ENCODE measurements at places on chromosomes 2 and 18.

GRCh38 chr18:28132084-28132483, 44.8 kb downstream of the CDH2 start:
- no peak for DNase-seq

DNA sequence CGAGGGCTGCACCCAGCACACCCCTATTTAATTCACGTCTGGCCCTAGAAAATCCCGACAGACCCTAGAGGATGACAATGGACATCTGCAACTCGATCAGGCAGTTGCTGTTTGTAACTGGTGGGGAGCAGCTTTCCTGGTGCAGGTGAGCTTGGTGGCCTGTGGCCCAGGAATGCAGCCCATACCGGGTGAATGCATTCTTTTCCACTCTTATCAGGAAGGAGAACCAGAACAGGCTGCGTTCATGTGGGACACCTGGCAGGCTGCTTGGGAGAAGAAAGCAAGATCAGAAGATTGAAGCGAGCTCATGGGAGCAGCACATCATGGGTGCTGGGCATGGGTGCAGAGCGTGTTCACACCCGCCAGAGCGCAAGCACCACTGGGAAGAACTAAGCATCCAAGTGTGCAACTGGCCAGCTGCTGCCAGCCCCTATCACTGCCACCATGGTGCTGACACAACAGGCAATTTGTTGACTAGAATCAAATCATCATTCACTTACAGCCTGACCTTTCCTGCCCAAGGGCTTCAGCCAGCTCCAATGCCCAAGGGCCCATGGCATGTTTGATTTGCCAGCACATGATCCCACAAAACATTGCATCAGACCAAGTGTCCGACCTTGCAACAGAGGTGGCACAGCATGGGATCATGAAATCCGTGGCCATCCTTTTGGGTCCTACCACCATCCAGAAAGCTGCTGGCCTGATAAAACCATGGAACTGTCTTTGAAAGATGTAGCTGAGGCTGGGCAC, 241.7 kb upstream of the ID2 start:
- peak; percentile 8 for DNase-seq

DNA sequence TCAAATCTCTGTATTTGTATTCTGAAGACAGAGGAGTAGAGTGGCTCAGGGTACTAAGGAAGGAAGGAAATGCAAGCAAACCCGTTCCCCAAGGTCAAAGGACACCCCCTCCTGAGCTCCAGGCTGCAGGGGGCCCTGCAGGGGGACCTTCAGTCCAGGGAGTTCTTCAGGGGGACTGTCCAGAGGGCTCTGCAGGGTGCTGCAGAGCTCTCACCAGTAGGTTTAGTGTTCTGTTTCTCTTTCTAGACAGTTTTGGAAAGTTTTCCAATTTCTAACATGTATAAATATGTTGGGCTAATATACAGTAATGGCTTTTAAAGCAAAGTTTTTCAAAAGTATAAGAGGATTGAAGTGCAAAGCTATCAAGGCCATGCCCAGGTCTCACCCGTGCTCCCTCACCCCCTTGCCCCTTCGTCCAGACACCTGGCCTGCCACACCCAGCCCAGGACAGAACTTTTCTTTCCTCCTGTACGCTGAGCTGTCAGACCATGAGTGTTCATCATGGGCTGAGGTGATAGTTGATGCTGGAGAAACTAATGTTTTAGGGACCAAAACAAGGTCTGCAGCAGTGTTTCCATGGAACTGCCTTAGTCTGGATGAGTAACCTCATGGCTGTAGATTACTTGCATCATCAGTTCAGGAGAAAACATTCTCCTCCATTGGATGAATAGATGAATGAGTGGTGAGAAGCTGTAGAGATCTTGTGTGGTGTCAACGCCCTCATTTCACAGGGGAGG, 134.2 kb downstream of the GLI2 start:
- DNase-seq, result no peak

DNA sequence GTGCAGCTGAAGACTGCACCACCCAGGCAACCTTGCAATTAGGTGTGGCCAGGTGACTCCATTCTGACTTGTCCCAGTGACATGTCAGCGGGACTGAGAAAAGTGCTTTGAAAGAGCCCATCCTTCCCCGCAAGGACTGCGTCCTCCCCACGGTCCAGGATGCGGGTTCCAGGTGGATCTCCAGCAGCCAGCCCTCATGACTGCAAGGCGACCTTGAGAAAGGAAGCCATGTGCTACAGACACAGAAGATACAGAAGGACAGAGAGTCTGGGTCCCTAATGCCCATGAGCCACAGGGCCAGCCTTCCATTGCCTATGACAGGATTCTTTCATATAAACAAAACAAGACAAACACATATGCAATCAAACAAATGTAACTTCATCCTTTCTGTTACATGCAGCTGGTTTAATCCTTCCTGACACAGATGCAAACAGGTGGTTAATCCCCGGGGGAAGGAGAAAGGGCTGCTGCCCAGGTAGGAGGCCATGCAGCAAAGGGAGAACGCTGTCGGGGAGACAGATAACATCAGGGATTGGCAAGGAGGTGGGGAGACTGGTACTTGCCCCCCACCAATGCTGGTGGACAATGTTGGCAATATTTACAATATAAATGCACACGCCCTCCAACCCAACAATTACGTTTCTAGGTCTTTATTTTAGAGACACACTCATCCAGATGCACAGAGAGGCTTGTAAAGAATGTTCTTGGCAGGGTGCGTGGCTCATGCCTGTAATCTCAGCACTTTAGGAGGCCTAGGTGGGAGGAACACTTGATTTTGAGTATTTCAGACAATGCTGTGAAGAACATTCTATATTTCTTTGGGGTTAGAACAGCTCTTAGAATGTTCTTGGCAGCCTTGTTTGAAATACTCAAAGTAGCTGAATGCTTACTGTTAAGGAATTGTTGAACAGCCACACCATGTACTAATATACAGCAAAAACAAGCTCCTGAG, 64.8 kb downstream of the NCAPH start:
- DNase-seq, result no peak

DNA sequence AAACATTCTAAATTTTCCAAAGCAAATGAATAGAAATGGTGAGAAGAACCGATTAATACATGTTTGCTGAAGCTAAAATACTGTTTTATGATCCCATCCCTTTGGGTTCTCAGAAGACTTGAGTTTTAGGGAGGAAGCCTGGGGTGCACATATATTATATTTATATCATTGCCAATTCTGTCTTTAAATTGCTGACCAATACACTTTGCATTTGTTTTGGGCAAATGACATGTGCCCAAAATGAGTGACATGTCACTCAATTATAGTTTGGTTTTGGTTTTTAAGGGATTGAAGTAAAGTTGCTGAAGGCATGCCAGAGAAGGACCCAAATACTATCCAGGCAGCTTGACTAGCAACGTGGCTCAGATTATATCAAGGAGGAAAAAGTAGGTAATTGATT, 50.3 kb upstream of the SP3 start:
- no peak for DNase-seq

DNA sequence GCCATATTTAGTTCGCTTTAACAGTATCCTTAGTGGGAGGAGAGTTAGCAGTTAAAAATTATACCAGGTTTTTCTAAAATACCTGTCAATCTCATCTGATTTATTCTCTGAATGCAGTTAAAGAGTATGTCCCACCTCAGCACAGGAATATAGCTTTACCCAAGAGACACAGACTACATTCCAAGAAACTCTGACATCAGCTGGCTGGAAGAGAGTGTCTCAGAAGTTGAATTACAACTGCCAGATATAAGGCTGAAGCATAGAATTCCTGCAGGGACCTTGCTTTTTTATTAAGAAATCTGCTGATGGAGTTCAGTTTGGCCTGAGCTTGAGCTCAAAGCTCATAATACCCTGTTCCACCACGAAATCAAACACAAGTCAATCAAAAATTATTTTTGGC, 25.4 kb upstream of the CNTNAP5 start:
- DNase-seq, result no peak

- no peak for DNase-seq
Measured at GRCh38 chr2:153059338-153060052, 341.1 kb downstream of the ARL6IP6 start.

DNA sequence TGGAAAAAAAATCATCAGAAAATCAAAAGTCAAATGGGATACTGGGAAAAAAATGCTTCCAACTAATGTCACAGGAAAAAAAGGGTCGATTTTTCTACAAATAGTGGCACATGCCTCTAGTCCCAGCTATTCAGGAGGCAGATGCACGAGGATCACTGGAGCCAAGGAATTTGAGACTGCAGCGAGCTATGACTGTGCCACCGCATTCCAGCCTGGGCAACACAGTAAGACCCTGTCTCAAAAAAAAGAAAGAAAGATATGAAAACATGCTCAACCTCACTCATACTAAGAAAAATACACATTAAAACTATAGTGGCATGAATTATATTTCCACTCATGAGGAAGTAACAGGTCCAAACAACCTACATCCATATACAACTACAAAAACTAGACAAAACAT, 17.9 kb downstream of the MEMO1 start:
- no peak for DNase-seq

GRCh38 chr18:48790869-48791635, 159.7 kb downstream of the SMAD7 start:
- DNase-seq, result no peak

GRCh38 chr2:148720501-148721001, 76.0 kb downstream of the EPC2 start:
- no peak for DNase-seq

DNA sequence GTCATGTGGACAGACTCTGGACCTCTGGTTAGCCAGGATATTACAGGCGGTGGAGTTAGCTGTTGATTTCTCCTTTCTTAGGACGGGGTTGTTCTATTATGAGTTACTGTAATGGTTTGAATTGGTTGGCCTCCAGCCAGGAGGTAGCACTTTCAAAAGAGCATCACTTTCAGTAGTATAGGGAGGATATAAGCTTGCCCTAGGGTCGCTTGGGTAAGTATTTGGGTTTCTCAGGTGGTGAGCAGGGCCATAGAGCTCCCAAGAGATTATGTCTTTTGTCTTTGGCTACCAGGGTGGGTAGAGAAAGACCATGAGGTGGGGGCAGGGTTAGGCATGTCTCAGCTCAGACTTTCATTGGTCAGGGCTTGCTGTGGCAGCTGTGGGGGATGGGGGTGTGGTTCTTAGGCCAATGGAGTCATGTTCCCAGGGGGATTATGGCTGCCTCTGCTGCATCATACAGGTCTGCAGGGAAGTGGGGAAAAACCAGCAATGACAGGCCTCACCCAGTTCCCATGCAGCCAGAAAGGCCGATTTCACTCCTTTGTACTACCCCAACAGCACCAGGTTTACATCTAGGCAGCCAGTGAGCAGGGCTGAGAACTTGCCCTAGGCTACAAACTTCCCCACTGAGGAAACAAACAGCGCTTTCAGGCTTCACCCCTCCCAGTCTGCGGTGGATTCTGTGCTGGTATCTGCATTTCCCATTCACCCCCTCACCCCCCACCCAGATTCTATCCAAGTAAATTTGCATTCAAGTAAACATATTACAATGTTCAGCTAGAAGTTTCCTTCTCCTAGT, 89.4 kb upstream of the SLC38A11 start:
- no peak for DNase-seq

GRCh38 chr2:16037808-16038457, 97.6 kb downstream of the MYCN start:
- DNase-seq, result no peak

- DNase-seq, result no peak
Measured at GRCh38 chr18:59012815-59013705, 126.6 kb upstream of the SEC11C start.

DNA sequence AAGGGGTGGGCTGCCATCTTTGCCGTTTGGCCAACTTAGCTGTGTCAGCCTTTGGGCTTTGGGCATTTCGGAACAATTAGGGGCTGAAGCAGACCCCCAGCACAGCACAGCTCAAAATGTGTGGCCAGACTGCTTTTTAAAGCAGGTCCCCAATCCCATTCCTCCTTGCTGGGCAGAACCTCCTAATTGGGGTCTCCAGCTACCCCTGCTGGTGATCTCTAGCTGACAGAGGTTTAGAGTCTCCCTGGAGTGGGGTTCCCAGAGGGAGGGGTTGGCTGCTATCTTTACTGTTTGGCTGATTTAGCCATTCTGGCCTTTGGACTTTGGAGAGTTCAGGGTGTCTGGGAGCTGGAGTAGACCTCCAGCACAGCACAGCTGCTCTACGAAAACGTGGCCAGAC, 71.5 kb upstream of the LHCGR start:
- no peak for DNase-seq

GRCh38 chr2:75375646-75376582, 176.6 kb upstream of the TACR1 start:
- no peak for DNase-seq

DNA sequence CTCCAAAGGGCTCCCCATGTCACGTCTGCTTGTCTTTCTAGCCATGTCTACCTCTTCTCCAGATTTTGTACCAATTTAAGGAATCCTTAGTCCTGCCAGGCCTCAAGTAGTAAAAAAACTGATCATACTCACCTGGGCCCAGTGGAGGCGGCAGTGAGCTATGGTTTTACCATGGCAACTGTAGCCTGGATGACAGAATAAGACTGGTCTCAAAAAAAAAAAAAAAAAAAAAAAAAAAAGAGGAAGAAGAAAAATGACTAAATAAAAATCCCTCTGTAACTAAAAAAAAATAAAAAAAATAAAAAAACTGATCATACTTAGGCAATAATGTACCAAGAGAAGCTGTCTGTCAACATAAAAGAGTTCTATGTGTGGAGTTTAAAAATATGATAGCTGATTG, 221.6 kb downstream of the NR4A2 start:
- DNase-seq, result no peak

GRCh38 chr2:216499641-216500218, 1.1 kb downstream of the RPL37A start:
- DNase-seq, result peak; percentile 33

- DNase-seq, result no peak
Measured at GRCh38 chr2:168521053-168521741, 65.1 kb downstream of the CERS6 start.

DNA sequence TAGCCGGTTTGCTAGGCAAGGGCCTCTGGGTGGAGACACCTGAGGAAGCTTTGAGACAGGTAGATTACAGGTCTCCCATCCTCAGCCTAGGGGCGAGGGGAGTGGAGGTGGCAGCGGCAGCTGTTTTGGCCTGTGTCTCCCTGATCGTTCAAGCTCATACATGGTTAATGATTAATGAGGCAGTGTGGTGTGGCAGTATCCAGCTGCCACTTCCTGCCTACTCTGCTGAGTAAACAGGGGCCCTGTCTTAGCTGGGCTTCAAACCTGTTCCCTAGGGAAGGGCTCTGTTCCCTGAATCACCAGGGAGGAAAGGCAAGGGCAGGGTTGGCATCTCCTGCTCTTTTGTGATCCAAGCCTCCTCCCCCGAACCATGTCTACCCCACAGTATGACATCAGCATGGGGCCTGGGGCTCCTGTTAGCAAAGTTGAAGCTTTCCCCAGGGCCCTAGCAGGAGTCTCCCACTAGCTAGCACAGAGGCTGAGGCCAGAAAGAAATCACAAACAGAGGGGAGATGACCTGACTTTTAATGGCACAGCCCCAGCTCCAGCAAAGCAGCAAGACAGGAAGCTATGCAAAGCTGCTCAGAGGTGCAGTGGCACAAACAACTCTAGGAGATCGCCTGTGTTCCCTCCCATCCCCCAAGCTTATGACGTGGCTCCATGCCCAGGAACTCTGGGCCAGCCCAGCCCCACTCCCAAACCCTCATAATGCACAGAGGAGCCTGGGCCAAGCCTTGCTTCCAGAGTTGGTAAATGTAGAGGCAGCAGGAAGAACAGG, 3.7 kb upstream of the TUBA4B start:
- peak; percentile 50 for DNase-seq

GRCh38 chr2:98299211-98299905, 46.9 kb upstream of the CNGA3 start:
- DNase-seq, result no peak

Measured in stimulated activated CD4-positive, alpha-beta T cell treated with anti-CD3 and anti-CD28 coated beads, Interleukin-2, amount 100 ng/mL, for 24 hours (primary cell).